ENCODE measurements at places on chromosomes 11 and 22.

DNA sequence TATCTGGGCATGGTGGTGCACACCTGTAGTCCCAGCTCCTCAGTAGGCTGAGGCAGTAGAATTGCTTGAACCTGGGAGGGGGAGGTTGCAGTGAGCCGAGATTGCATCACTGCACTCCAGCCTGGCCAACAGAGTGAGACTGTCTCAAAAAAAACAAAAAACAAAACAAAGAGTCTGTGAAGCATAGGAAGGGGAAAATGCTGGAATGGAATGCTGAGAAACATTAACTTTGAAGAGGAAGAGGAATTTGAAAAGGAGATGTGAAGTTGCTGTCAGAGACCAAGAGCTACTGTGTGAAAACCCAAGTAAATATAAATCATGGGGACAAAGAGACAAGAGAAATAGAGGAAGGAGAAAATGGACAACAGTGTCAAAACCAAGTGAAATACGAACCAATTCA lies 455.1 kb upstream of the ARHGAP42 start:
- DNase-seq = no peak

DNA sequence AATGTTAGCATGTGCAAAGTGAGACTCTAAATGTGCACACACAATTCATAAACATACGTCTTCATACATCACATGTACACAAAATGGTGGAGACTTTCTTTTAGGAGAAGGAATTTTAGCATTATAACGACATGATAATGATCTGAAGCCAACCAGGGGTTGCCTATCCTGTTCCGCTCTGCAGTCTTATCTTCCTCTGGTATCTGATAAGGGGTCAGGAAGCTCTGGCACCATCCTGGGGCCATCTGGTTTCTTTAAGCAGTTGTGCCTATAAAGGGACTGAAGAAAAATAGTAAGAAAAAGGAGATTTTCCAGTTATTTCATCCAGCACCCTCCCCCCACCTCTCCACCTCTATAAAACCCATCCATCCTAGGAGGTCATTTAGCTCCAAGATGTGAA lies 5.8 kb upstream of the NUP50 start:
- DNase-seq = no peak

- DNase-seq = no peak
Observed at GRCh38 chr22:33405194-33405593, 347.0 kb upstream of the SYN3 start.

GRCh38 chr11:57410287-57410686 lies 16.6 kb downstream of the SLC43A3 start:
- no peak for DNase-seq

DNA sequence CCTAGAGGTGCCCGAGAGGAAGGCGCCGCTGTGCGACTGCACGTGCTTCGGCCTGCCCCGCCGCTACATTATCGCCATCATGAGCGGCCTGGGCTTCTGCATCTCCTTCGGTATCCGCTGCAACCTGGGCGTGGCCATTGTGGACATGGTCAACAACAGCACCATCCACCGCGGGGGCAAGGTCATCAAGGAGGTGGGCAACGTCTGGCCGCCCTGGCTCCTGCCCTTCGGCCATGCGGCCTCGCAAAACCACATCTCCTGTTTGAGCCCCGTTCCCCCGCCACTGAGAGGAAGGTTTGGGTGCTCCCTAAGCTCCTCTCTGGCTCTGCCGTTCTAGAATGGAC lies 3.4 kb downstream of the SLC17A6 start:
- DNase-seq = no peak

- no peak for DNase-seq
Observed at GRCh38 chr11:129973809-129974208, 28.8 kb downstream of the PRDM10 start.

GRCh38 chr11:1873048-1873812 lies 18.5 kb downstream of the PRR33 start:
- no peak for DNase-seq

DNA sequence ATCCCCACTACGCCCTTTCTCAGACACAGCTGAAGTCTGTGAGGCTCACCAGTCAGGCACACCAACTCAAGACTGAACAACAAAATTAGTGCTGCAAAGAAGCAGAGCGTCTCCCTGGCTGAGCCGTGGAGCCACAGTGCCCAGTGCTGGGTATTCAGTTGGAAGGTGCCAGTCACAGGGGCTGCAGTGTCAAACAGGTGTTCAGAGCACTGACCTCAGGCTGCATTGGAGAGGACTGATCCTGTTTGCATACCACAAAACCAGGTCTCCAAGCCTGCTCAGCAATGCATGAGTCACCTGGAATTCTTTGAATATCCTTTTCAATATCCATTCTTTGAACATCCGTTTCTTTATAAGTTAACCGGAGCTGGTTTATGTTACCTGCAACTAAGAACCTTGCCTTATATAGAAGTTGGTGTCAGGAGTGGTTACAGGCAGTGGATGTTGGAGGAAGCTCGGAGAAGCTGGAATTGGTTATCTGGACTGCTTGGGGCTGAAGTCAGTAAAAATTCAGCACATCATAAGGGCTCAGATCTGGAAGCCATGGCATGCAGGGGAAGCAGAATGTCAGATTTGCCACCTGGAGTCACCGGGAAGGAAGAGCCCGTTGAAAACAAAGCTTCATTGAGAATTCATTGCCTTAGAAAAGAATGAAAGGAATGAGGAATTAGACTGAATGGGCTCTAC lies 30.3 kb downstream of the PDGFB start:
- DNase-seq = no peak

DNA sequence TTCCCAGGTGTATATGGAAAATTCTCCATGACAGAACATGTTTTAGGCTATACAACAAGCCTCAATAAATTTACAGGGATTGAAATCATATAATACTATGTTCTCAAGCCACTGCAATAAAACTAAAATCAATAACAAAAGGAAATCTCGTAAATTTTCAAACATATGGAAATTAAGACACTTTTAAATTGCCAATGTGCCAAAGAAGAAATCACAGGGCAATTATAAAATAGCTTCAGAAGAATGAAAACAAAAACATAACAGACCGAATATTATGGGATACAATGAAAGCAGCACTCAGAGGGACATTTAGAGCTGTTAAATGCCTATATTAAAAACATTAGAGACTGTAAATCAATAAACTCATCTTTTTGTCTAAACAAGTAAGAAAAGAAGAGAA lies 555.7 kb upstream of the B3GAT1 start:
- no peak for DNase-seq

GRCh38 chr11:128343870-128344269 lies 243.5 kb downstream of the ETS1 start:
- DNase-seq = no peak

GRCh38 chr11:35281169-35281688 lies 138.1 kb downstream of the SLC1A2 start:
- no peak for DNase-seq

DNA sequence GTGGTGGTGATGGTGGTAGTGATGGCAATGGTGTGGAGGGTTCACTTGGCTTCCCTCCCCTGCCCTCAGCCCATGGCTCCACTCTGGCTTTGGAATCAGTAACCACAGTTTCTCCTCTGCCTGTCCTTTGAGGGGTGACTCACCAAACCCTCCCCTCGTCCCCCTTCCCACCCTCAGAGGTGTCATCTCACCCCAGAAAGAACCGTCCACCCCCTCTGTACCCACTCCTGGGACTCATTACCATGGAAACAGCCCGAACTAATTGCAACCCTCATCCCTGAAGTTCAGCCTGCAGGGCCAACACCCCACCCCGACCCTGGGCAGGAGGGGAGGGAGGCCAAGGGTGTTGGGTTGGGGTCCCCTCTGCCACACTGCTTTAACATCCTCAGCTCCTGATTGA lies 26.6 kb downstream of the PHLDB1 start:
- DNase-seq = no peak

DNA sequence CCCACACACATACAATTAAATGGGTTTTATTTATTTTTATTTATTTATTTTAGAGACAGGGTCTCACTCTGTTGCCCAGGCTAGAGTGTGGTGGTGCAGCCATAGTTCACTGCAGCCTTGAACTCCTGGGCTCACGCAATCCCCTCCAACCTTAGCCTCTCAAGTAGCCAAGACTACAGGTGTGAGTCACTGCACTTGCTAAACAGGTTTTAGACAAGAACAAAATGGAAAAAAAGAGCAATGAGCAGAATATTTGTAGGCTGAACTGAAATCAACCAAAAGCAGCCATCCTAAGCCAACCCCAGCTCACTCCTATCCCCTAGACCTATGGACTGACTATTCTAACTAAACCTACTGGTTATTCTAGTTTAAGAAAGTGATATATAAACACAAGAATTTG lies 37.8 kb downstream of the MRE11 start:
- DNase-seq = no peak

- no peak for DNase-seq
Observed at GRCh38 chr11:15342163-15342562, 227.4 kb downstream of the INSC start.

- DNase-seq = no peak
Observed at GRCh38 chr22:44431256-44431655, 66.8 kb downstream of the RTL6 start.

GRCh38 chr11:72309074-72309598 lies 65.2 kb upstream of the PHOX2A start:
- DNase-seq = no peak

DNA sequence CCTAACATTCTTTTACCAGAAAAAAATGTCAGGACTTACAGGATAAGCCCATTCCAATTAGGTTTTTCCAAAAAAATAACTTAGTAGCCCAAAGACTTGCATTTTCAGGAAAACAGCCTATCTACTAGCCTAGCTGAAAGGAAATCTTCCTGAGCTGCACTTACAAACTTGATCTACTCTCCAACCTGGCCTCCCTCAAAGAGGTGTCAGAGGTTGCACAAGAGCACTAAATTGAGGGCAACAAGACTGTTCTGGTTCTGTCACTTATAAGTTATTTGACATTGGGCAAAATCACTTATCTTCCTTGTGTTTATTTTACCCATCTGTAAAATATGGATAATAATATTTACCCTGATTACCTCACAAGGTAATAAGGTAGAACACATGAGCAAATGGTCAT lies 7.9 kb upstream of the SOX6 start:
- DNase-seq = no peak

- peak; percentile 32 for DNase-seq
Observed at GRCh38 chr11:117097389-117098268, 599 bp downstream of the SIK3 start.

DNA sequence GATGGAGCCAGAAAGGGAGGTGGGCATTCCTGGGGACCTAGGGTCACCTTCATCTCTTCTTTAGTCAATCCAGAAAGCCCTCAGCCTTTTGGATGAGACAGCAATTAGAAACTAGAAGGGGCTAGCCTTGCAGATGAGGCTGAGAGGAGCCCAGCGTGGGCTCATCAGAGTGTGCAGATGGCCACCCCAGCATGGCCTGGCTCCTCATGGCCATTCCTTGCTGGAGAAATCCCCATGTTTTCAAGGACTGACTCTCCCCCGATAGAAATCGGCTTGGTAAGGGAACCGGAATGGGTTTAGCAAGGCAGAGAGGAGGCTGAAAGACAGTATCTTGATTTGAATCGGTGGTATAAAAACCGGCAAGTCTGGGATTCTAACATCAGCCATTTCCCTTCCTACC lies 274.6 kb downstream of the BUD13 start:
- no peak for DNase-seq

DNA sequence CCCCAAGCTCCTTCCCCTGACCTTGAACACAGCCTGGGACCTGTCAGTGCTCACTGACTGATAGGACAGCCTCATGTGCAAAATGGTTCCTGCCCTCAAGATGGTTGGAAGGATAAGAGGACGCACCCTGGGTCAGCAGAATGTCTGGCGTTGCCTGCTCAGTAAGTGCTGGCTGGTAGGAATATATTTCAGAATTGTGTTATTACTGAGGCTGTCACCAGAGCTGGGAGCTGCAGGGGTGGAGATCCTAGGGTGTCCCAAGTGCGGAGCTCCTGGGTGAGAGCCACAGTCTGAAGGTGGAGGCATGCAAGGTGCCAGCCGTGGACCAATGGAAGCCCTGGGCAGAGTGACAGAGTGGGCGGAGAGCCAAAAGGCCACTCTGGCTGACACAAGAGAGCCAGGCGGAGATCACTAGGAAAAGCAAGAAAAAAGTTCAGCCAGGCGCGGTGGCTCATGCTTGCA lies 1.0 kb upstream of the SEC14L4 start:
- DNase-seq = no peak

- no peak for DNase-seq
Observed at GRCh38 chr22:23673826-23674690, 16.8 kb upstream of the RGL4 start.

- no peak for DNase-seq
Observed at GRCh38 chr22:27420817-27421361, 380.7 kb downstream of the MN1 start.

- DNase-seq = no peak
Observed at GRCh38 chr11:118878163-118878563, 5.5 kb upstream of the CXCR5 start.

Data from stimulated activated CD4-positive, alpha-beta T cell treated with anti-CD3 and anti-CD28 coated beads, Interleukin-12 subunit alpha, Interleukin-12 subunit beta, amount 100 ng/mL, for 4 hours (primary cell).